Body of pancreas (tissue), 4 donors: ENCODE measurements at places on chromosomes 5 and 9. TPM values are rescaled to one million over a fixed set of nuclear protein-coding genes. Genes with fewer than 3 reads are reported as not detected.

Gene TSSK1B
- total RNA-seq: not detected

Gene SLC34A3
- 0.33 TPM for total RNA-seq

Gene LSM11
- total RNA-seq: 1.3 TPM

Gene FAM221B
- total RNA-seq: not detected

Gene SLC34A1
- total RNA-seq: not detected

Gene SLC22A5
- 21.3 TPM for total RNA-seq

Gene GRXCR2
- not detected for total RNA-seq

Gene SNCAIP
- 1.3 TPM for total RNA-seq

Gene GBGT1
- total RNA-seq: 9.2 TPM

Gene ARHGEF37
- 5.9 TPM for total RNA-seq

Gene SPINK1
- total RNA-seq: 5,969 TPM

Gene OSMR
- 22.4 TPM for total RNA-seq

Gene GABRP
- total RNA-seq: not detected

Gene RLN2
- total RNA-seq: not detected

Gene PCDHB12
- total RNA-seq: 3.4 TPM

Gene HK3
- 3.6 TPM for total RNA-seq

Gene AJM1
- total RNA-seq: 13.2 TPM

Gene PCDHB11
- total RNA-seq: 4.4 TPM

Gene INSL6
- total RNA-seq: not detected

Gene PCSK5
- total RNA-seq: 12.2 TPM

Gene CIZ1
- 61.6 TPM for total RNA-seq

Gene PCDHGC3
- total RNA-seq: 16.1 TPM

Gene PAX5
- total RNA-seq: 0.52 TPM

Gene VCAN
- 19.4 TPM for total RNA-seq

Gene MOB3B
- total RNA-seq: 6.0 TPM

Gene IL31RA
- total RNA-seq: not detected

Gene PTPDC1
- total RNA-seq: 12.2 TPM

Gene CMYA5
- total RNA-seq: 3.3 TPM

Gene PPIC
- 9.6 TPM for total RNA-seq

Gene BBLN
- 113 TPM for total RNA-seq

Gene NSA2
- 83.0 TPM for total RNA-seq

Gene C5orf52
- total RNA-seq: not detected

Gene CCNO
- total RNA-seq: 7.3 TPM

Gene CTSV
- total RNA-seq: 0.33 TPM

Gene SPINK4
- not detected for total RNA-seq

Gene PCDHB15
- 3.6 TPM for total RNA-seq

Gene GDNF
- not detected for total RNA-seq

Gene ARPC5L
- total RNA-seq: 14.5 TPM

Gene ITK
- 2.6 TPM for total RNA-seq

Gene NUTM2F
- not detected for total RNA-seq

Gene SURF1
- total RNA-seq: 31.0 TPM

Gene TOR4A
- 9.9 TPM for total RNA-seq

Gene LAMC3
- 3.9 TPM for total RNA-seq

Gene ARID3C
- not detected for total RNA-seq
